Fibroblast of lung (primary cell): ENCODE measurements at places on chromosomes 5 and 9. TPM values are rescaled to one million over a fixed set of nuclear protein-coding genes. Genes with fewer than 3 reads are reported as not detected.

The QRFP gene
- not detected in 2 replicates for polyA plus RNA-seq

The MEIKIN gene
- not detected in 2 replicates for polyA plus RNA-seq

The CBY3 gene
- polyA plus RNA-seq, result not detected in 2 replicates

The ARID3C gene
- not detected in 2 replicates for polyA plus RNA-seq
